ENCODE measurements at places on chromosomes 6 and 20.

- no peak for DNase-seq
Measured at GRCh38 chr6:149847939-149848267, 16.3 kb downstream of the LRP11 start.

DNA sequence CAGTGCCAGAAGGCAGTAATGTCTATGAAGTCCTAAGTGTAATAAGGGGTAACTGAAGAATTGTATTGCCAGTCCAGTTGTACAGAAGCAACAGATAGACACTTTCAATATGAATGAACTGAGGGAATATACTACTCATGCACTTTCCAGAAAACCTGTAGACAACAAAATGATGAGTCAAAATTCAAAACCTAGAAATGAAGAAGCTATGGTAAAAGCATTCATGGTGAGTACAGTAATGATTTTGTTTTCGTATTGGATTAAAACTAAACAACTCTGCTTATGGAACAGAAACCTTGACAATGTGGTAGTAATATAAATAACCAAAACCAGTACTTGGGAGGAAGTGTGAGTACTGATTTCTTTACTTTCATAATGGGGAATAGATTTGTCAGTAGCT, 35.0 kb downstream of the ARMC2 start:
- no peak for DNase-seq

DNA sequence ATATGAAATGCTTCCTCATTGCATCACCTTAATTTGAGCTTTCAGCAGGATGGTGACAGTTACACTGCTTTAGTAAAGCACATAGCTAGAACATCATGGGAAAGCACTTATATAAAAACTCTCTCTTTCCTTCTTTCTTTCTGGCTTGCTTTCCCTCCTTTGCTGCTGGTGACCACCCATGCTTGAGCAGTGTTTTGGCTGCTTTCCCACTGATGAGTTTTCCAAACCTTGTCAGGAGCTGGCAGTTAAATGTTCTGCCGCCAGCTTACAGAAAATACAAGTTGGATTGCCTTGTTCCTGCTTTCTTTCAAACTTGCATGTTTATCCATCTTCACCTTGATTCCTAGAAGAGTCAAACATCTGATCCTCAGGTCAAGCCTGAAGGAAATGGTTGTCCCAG, 323.9 kb downstream of the FOXA2 start:
- no peak for DNase-seq

DNA sequence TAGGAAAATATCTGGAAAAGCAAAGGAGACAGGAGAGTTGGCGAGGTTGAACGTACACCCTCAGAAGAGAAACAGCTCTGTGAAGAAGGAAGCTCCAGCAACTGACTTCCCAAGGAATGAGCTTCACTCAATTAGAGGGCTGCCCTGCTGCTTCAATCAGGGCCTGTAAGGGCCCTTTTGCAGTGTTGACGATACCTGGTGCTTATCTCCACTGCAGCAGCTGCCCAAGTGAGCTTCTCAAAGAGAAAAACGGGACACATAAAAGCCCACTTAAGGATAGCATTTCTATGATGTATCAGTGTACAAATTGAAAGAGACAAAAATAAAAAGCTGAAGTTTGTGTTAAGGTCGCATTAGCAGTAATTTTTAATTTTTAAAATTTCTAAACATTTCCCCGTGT, 16.4 kb downstream of the SEC63 start:
- DNase-seq, result no peak

- DNase-seq, result no peak
Measured at GRCh38 chr6:39396854-39397253, 74.4 kb upstream of the KCNK16 start.

GRCh38 chr6:110664933-110665332, 150.3 kb downstream of the CDK19 start:
- DNase-seq, result no peak

DNA sequence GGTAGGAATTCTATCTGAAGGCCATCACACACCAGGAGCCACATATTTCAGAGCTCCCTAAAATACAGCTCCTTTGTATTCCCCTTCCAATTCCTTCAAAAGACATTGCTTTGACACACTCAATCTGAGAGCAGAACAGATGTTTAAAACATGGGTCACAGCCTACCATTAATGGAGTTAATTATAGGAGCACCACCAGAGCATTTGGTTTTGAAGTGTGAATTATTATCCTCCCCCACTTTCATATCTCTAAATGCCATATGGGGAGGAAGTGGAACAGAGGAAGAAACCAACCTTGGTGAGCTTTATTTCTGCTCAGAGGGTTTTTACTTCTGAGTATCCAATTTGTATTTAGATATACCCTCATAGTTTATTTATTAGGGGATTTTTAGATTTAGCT, 50.7 kb upstream of the TNFRSF21 start:
- DNase-seq, result no peak

GRCh38 chr6:170210026-170210390, 80.9 kb downstream of the DLL1 start:
- no peak for DNase-seq

DNA sequence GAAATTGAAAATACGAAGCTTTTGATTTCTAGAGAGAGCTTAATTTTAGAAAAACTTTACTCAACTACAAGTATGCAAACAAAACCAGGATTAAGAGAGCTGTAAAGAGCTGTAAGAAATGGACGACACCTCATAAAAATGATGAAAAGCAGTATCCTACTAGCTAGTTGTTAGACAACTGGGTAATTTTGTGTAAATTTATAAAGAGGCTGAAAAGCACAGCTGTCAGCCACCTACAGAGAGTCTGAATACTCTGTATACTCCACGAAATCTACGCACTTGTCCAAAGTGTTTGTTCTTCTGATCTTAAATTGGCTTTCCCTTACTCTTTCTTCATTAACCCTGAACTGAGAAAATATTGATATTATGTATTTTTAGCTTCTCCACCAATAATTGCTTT, 808.4 kb upstream of the EPHA7 start:
- no peak for DNase-seq

GRCh38 chr20:62733526-62733842, 24.8 kb downstream of the NTSR1 start:
- no peak for DNase-seq

GRCh38 chr6:124463271-124463670, 499.0 kb upstream of the RNF217 start:
- DNase-seq, result no peak

- no peak for DNase-seq
Measured at GRCh38 chr6:104766595-104766994, 93.1 kb downstream of the HACE1 start.

GRCh38 chr20:10637563-10637962, 36.2 kb downstream of the JAG1 start:
- no peak for DNase-seq

- DNase-seq, result no peak
Measured at GRCh38 chr20:20411836-20412235, 43.9 kb downstream of the INSM1 start.

GRCh38 chr6:1607516-1608221, 2.0 kb upstream of the FOXC1 start:
- DNase-seq, result no peak

GRCh38 chr6:159535656-159536350, 157.2 kb downstream of the SOD2 start:
- DNase-seq, result no peak

DNA sequence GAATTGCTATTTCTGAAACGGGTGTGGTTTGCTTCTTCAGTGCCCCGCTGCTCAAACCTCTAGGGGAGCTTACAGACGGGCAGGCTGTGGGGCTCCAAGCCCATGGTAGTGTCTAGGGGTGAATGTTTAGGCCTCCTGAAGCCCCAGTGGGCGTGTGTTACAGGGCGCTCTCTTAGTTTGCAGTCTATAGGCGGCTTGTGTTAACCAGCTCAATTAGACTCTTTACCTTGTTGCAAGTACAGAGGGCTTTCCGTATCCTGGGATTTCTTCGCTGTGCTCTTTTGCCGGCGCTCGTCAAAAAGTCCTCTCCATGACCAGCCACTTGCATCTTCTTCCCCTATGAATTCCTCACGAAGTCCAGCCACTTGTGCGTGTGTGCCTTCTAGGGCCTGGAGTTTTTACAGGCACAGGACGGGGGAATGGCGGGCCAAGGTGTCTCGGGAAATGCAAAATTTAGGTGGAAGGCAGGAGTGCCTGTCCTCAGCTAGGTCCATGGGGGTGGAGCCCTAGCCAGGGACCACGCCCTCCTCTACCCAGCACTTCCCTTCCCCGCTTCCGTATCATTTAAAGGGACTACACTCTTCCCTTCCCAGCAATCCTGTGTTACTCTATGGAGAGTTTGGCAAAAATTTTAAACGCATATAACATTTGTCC, 94.5 kb downstream of the HTR1B start:
- no peak for DNase-seq
